ENCODE measurements at places on chromosomes 3 and 15.

DNA sequence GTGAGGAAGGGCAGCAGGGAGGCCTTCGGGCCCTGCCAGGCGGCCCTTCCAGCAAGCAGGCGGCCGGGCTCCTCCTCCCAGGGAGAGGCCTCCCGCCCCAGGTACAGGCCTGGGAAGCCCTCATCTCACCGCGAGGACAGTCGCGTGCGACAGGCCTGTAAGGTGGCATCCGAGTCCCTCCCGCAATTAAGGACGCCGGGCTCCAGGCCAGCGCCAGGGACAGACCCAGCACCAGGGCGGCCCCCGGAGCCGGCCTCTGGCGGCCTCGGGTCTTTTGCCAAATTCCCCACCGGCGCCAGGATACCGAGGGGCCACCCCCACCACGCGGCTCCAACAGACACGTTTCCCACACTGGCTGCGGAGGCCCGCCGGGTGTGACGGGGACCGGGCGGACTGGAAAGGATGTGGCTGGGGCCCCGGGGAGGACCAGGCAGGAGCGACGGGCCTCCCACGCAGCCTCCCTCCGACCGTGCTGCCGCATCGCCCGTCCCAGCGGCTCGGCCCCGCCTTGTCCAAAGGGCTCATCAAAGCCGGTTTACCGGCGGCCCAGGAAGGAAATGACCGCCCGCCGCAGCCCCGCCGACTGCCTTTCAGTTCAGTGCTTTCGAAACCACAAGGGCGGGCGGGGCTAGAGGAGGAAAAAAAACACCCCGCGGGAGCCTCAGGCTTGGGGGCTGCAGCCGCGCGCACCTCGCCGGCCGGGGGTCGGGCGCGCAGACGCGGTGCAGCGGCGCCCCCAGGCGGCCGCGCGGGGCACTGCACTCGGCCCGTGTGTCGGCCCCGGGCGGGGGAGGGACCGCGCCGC lies 11.3 kb downstream of the XXYLT1 start:
- DNase-seq = no peak

GRCh38 chr15:28873585-28874190 lies 12.1 kb upstream of the APBA2 start:
- peak; percentile 47 for DNase-seq

DNA sequence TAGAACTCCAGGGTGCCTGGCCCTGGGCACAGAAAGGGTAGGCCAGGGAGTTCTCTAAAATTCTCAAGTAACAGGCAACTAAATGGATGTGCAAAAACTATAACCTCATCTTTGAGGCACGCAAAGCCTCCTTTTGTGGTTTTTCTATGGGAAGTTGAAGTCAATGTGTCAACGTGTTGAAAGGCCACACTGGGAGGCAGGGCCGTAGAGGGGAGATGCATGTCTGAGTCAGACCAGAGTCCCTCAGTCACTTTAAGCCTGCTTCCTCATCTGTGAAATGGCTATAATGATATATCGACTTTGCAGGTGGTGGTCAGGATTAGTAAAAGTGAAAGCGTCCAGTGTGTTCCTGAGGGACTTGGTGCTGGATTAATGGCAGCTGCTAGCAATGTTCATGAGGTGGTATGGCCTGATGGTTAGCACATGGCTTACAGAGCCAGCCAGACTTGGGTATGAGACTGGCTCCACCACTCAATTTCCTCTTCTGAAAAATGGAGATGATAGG lies 17.0 kb downstream of the TGM5 start:
- no peak for DNase-seq

- no peak for DNase-seq
Observed at GRCh38 chr3:64299206-64299605, 73.9 kb upstream of the PRICKLE2 start.

- no peak for DNase-seq
Observed at GRCh38 chr3:112557976-112558375, 3.8 kb downstream of the ATG3 start.

DNA sequence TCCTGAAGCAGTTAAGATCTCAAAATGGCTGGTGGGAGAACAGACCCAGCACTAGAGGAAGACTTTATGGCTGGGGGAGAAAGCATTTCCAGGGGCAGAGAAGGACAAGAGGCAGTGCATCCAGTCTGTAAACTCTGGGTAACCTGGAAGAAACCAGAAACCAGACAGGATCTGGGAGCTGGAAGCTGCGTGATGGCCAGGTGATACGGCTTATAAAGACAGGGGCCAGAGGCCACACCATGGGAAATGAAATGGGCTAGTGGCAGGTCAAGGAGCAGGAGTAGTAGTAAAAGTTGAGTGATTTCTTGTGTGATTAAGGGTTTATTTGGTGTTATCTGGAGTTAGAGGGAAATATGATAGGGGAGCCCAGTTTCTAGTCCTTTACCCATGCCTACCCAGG lies 144.7 kb upstream of the ARRDC4 start:
- no peak for DNase-seq

GRCh38 chr3:115381573-115381912 lies 234.5 kb upstream of the ZBTB20 start:
- DNase-seq = no peak

DNA sequence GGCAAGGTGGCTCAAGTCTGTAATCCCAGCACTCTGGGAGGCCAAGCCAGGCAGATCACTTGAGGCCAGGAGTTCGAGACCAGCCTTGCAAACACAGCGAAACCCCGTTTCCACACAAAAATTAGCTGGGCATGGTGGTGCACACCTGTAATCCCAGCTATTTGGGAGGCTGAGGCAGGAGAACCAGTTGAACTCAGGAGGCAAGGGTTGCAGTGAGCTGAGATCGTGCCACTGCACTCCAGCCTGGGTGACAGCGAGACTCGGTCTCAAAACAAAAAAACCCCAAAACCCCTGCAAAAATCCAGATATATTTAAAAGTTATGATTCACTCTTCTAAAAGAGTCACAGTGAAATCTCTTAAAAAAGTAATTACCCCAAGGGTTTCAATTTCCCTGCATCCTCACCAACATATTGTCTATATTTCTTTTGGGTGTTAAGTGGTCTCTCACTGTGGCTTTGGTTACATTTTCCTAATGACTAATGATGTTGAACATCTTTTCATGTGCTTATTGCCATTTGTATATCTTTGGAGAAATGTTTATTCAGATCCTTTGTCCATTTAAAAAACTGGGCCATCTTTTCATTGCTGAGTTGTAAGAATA lies 73.2 kb upstream of the UBP1 start:
- no peak for DNase-seq

- DNase-seq = no peak
Observed at GRCh38 chr15:92101708-92102394, 248.3 kb downstream of the SLCO3A1 start.

GRCh38 chr3:197306374-197307086 lies 8.1 kb upstream of the DLG1 start:
- no peak for DNase-seq

DNA sequence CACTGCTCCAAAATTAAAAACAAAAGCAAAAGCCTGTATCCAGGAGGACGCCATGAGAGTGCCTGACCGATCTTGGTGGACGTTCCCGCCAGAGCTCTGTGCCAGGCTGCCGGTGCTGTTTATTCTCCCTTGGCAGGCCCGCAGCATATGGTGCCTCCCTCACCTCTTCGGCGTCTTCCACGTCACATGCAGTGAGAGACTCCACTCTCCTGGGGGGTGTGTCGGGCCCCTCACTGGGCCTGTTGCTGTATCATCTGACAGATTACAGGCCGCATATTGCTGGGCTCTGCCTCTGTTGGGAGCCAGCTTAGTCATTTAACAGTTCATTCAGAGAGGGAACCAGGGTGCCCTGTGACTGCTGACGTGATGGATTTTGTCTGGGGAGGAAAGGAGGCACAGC lies 86.4 kb upstream of the ARRDC4 start:
- no peak for DNase-seq

DNA sequence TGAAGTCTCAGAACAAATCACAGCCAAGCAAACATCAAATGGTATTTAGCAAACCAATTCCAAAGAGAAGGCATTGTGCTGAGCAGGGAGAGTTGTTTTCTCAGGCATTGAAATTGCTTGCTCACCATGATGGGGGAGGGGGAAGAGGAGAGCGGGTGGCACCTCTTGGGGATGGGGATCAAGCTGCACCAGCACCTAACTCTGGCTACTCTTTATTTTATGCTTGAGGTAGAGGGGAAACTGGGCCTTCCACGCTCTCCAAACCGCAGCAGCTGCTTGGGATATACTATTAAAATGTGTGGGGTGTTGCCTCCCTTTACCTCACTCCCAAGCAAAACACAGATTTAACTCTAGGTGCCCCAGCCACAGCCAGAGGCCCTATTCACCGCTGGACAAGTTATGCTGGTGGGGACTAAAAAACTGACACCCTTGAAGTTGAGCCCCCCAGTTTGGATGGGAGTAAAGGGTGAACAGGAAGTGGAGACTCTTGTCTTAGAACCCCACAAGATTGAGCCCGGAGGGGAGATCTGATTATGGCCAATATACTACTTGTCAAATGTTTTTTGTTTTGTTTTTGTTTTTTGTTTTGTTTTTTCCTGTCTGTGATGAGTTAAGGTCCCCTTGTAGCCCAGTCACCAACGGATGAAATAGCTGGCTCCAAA lies 5.0 kb upstream of the FOXB1 start:
- DNase-seq = no peak

GRCh38 chr3:20130106-20130505 lies 55.9 kb downstream of the SGO1 start:
- DNase-seq = no peak

DNA sequence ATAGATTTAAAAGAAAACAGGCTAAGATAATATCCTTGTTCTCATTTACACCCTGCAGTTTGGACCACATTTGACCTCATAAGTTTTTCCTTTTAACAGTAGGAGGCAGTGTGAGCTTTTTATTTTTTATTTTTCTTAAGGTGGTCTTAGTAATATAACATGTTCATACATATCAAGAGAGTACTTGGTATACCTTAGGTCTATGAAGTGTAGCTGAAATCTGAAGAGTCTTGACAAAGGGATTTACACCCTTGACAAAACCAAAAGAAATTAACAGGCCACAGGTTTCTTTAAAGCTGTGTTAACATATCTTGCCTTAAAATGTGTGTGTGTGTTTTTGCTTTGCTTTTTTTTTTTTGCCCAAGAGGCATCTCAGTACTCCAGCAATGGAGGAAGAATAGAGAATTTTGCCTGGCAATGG lies 3.2 kb downstream of the RAP2B start:
- DNase-seq = no peak

DNA sequence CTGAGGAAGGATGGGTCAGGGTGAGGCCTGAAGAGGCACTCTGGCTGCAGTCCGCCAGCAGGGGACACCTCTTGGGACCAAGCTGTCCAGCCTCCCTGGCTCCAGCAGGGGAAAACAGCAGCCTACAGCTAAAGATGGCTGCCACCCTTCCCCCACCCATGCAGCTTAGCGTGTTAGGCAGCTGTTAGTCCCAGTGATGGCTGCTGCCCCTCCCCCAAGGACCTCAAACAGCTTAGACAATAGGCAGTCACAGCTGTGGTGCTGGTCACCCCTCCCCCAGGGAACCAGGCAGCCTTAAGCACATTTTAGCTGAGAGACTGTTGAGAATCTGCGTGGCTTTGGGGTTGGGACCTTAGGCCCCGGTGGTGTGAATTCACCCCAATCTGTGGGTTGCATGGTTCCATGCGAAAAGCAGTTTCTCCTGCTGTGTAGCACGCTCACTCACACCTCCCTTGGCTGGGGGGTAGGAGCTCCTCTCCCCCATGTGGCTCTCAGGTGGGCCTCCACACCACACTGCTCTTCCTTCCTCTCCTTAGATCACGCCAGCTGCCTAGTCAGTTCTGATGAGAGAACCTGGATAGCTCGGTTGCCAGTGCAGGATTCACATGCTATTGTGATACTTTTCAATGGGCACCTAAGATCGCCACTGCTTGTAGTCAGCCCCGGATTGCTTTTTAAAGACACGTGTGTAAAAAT lies 140.5 kb upstream of the CADPS start:
- DNase-seq = peak; percentile 87

DNA sequence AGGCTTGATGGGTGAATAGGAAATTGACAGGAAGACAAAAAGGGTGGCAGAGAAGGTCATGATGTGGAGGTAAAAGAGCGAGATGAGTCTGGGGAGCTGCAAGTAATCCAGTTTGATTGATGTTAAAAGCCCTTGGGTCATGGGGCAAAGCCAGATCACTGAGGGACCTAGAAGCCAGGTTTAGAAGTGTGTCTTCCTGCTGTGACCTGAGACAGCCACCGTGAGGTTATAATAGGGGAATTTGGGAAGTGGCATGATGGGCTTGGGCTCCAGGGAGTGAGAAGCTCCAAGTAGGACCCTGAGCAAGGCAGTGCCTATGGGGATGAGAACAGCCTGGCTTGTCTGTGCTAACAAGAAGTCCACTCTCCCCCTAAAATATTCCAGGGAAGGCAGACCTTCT lies 298.5 kb downstream of the RPLP1 start:
- no peak for DNase-seq

DNA sequence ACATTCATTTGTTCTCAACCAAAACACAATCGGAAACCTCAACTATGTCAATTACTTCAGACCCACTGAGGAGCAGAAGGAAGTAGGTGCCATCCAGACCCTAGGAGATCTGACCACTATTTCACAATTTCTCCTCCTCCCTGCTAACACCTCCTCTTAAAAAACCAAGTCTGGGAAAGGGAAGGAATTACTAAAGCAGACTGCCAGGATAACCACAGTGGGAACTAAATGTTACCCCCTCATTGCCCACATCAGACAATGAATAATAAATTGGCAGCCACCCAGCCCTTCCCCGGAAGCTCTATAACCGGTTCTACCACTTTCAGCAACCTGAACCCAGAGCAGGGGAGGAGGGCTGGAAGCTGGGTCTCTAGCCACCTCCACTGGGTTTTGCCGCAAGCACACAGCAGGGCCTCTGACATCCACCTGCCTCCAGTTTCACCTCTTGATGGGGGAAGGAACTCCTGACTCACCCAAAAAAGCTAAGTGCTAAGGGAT lies 17.6 kb downstream of the C15orf62 start:
- no peak for DNase-seq

DNA sequence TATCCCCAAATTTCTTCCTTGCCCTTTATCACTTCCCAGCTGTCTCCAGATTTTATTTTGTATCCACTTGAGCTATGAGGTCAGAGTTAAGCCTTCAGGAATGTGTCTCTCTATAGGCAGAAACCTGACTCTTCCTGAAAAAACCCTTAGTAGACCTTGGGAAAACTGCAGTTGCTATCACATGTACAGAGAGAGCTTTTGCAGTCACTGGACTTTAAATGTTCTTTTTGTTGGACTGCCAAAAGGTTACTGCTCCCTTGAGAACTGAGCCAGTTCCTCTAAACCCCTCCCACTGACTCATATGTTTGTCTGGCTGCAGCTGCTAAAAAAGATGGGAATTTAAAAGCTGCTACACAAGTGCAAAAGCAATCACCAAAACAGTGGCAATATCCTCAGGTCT lies 169.1 kb upstream of the CCDC54 start:
- DNase-seq = no peak

DNA sequence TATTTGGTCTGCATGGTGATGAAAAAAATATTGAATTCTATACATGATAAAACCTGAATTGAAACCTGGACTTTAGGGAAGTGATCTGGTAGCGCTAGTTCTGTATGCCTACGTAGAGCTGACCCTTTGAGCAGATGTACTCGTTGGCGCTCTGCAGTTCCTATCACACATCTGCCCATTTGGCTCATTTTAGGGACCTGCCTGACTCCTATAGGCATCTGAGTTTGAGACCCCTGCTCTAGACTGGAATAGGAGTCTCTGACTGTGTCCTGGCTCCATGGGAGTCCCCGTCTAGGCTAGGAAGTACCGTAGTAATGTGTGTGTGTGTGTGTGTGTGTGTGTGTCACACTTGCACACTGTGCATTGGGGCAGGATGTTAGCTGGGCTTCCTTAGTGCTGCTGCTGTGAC lies 21.2 kb downstream of the STARD5 start:
- DNase-seq = no peak

Measured in chondrocyte (in vitro differentiated cells).